ELF-1 (cell line): ENCODE measurements at places on chromosomes 11 and 22.

GRCh38 chr11:35994421-35994820 lies 50.6 kb downstream of the LDLRAD3 start:
- no peak for DNase-seq

DNA sequence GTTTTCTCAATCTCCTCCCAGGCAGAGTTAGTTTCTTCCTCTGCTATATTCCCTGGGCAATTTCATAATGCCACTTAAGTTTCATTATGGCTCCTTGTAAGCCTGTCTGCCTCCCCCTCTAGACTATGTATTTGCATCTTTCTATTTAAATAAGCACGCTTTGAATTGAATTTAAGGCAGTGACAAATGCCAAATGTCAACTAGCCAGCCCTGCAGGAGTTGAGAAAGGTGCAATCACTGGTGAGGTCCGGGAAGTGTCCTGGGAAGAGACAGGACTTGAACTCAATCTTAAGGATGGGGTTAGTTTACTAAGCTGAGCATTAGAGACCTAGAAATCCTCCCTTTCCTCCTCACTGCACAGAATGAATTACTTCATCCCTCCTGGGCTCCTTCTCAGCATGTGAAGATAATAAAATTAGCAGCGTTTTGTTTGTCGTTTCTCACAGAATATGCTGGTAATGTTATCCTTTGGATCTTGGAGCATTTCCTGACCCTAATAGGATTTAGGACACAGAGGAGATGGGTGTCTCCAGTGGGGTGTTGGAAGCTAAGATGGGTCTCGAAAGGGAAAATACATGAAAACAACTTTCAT lies 1.6 kb downstream of the TCP11L1 start:
- DNase-seq, result no peak

DNA sequence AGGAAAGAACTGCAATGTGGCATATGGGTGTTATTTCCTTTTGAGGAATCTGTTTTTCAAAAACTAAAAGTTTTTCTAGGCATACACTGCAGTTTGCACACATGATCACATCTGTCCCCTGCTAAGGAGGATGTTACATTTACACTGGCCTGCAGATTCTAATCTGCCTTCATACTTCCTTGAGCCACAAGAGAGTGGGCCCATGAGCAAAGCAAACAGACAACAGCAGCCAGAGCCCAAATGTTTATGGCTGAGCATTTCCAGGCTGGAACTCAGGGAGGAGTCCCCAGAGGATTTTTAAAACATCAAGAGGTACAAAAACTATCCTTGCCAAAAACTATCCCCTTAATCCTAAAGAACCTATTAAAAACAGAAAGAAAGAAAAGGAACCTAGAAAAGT lies 117.2 kb upstream of the MTNR1B start:
- no peak for DNase-seq

- no peak for DNase-seq
Measured at GRCh38 chr11:117840881-117841550, 16.5 kb upstream of the FXYD2 start.

- no peak for DNase-seq
Measured at GRCh38 chr11:113551645-113552044, 76.4 kb upstream of the DRD2 start.

DNA sequence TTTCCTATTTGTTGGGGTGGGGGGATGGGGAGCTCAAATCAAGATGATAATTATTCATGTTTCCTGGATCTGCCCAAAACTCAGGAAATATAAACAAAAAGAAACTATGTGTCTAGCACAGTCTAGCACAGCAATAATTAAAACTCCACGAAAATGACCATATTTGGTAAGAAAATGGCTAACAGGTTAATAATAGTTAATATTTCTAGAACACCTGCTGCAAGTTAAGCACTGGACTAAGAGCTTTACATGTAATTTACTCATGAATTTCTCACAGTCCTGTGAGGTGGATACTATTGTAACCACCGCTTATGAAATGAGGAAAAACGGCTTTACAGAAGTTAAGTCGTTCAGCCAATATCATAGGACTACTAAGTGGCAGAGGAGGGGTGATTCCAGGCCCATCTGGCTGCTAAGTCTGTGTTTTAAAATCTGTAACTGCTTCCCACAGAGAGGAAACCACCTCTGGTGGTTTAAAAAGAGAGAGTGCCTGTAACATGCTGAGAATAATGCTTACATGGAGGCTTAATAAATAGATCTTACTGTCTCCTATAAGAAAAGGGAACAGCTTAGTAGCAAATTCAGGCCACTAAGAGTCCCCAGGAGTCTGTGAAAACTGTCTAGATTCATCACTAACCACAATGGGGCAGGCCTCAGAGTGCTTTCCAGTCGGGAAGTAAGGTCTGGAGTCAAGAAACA lies 11.0 kb upstream of the AMOTL1 start:
- DNase-seq, result no peak

- DNase-seq, result no peak
Measured at GRCh38 chr11:118530180-118530682, 761 bp upstream of the TMEM25 start.

DNA sequence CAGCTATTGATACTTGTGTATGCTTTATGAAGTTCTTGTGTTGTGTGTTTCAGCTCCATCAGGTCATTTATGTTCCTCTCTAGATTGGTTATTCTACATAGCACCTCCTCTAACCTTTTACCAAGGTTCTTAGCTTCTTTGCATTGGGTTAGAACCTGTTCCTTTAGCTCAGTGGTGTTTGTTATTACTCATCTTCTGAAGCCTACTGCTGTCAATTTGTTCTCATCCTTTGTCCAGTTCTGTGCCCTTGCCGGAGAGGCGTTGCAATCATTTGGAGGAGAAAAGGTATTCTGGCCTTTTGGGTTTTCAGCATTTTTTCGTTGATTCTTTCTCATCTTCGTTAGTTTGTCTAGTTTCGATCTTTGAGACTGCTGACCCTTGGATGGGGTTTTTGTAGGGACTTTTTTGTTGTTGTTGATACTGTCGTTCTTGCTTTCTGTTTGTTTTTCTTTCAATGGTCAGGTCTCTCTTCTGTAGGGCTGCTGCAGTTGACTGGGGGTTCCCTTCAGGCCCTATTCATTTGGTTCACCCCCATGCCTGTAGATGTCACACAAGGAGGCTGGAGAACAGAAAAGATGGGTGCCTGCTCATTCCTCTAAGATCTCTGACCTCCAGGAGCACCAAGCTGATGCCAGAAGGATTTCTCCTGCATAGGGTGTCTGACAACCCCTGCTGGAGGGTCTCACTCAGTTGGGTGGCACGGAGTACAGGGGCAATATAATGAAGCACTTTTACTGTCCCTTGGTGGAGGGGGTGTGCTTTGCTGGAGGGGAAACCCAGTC lies 35.9 kb upstream of the MUC15 start:
- no peak for DNase-seq

DNA sequence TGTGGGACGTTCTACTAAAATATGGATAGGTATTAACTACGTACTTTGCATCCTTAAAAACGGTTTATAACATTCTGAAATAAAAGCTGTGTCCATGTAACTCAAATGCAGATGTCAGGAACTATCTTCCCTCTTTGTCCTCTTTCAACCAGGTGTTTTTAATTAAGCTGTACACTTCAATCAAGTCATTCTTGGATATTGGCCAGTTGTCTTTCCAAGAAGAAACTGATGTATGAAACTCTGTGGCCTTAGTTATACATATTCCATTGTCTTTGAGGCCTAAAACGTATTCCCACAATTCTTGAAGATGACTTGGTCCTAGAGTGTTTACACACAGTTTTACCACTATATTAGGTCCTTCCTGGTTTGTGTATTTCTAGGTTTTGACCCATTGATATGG lies 249.0 kb upstream of the CNTN5 start:
- no peak for DNase-seq

GRCh38 chr22:19213442-19214077 lies 35.0 kb upstream of the SLC25A1 start:
- no peak for DNase-seq

GRCh38 chr11:126696982-126697381 lies 303.6 kb downstream of the KIRREL3 start:
- peak; percentile 16 for DNase-seq

DNA sequence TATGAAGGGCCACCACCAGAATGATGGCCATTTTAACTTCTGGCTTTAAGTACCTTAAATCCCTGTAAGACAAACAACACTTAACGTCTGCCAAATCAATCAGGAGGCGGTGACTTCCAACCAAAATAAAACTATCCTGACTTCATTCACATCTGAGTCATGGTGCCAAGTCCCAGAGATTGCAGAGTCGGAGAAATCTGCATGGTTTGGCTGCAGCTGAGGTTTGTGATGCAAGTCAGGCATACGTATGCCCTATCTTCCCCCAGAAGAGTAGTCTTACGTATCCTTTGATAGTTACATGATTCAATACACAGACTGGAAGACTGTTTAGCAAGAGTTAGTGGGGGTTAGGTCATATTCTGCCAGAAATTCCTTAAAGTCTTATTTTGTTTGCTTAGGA lies 1.7 kb upstream of the GAB2 start:
- no peak for DNase-seq

DNA sequence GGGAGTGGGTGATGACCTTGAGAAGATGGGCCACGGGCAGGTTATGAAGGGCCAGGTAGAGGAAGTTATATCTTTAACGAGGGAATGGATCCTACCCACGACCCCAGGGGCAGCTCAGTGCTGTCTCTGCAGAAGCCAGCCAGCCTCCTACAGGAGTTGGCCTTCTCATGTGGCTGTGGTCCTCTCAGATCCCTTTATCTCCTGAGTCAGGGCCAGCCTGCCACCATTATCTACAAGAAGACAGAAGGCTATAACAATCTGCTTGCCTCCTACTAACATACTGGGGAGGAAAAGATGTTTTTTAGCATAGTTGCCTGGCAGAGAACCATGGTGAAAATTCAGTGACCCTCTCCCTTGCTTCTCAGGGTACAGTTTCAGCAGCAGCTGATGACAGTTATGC lies 7.0 kb upstream of the YWHAH start:
- no peak for DNase-seq

GRCh38 chr22:49209452-49210195 lies 618.0 kb downstream of the BRD1 start:
- no peak for DNase-seq

- DNase-seq, result no peak
Measured at GRCh38 chr11:95517453-95517852, 272.1 kb downstream of the FAM76B start.

DNA sequence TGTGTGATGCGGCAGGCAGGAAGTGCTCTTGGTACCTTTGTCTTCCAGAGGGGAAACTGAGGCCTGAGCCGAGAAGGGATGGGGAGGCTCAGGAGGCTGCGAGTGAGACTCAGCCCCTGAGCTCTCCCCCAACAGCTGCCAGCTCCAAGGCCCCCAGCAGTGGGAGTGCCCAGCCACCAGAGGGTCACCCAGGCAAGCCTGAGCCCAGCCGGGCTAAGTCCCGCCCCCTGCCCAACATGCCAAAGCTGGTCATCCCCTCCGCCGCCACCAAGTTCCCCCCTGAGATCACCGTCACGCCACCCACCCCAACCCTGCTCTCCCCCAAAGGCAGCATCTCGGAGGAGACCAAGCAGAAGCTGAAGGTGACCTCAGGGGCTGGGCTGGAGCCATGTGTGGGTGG lies 3.8 kb upstream of the SUSD2 start:
- DNase-seq, result no peak

GRCh38 chr11:95700471-95700817 lies 89.1 kb downstream of the FAM76B start:
- DNase-seq, result no peak

- DNase-seq, result no peak
Measured at GRCh38 chr11:28169816-28170215, 61.6 kb downstream of the METTL15 start.

GRCh38 chr11:30392221-30392784 lies 69.4 kb downstream of the ARL14EP start:
- DNase-seq, result no peak

GRCh38 chr11:25566298-25567200 lies 765.4 kb upstream of the ANO3 start:
- DNase-seq, result no peak
